GM19239 (cell line): ENCODE measurements at places on chromosomes 4 and X.

DNA sequence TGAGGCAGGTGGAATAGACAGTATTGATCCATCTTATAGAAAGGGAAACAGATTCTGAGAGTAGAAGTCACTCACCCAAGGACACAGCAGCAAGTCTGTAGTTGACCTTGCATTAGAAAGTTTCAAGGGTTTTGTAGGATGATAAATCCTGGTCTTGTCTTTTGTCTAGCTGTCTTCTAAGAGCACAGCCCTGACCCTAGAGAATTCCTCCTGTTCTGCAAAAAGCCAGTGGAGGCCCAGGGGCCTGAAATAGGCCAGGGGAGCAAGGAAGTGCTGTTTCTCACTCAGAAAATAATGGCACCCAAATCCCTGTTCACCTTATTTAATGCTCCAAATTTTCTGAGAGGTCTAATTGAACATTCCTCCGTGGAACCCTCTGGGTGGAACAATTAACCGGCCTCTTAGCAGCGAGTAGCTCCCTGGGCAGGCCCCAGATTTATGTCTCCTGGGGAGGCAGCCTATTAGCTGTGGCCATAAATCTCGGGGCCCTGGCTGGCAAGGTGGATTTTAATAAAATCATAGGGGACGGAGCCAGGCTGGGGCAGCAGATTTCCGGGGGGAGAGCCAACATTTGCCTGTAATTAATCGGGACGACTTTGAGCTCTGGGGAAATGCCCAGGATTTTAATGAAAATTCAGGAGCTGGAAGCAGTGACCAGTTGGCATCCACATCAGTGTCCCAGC is 49.2 kb upstream of the MSX1 start:
- DNase-seq = no peak

GRCh38 chr4:114115526-114115925 is 136.1 kb upstream of the ARSJ start:
- no peak for DNase-seq

GRCh38 chrX:70494441-70494840 is 49.8 kb downstream of the DLG3 start:
- no peak for DNase-seq

- no peak for DNase-seq
These were observed 165.5 kb downstream of the EFNB1 start for GRCh38 chrX:68994135-68994890.

- no peak for DNase-seq
These were observed 38.2 kb downstream of the TSPAN5 start for GRCh38 chr4:98620087-98620784.
